Subcutaneous adipose tissue (tissue), 4 donors: ENCODE measurements at places on chromosomes 6 and 20. TPM values are rescaled to one million over a fixed set of nuclear protein-coding genes. Genes with fewer than 3 reads are reported as not detected.

TMEM244 gene
- not detected for total RNA-seq

OLIG3 gene
- not detected for total RNA-seq

HSPA1L gene
- 0.65 TPM for total RNA-seq

CST4 gene
- not detected for total RNA-seq

DACT2 gene
- total RNA-seq = not detected

PRDM13 gene
- total RNA-seq = not detected

KCNQ5 gene
- total RNA-seq = not detected

MDFI gene
- 1.6 TPM for total RNA-seq

NKX2-2 gene
- not detected for total RNA-seq
